Left kidney (tissue), 8 donors: ENCODE measurements at places on chromosomes 12 and 14. TPM values are rescaled to one million over a fixed set of nuclear protein-coding genes. Genes with fewer than 3 reads are reported as not detected.

TAS2R13 gene
- polyA plus RNA-seq: 0.12 TPM

DNA sequence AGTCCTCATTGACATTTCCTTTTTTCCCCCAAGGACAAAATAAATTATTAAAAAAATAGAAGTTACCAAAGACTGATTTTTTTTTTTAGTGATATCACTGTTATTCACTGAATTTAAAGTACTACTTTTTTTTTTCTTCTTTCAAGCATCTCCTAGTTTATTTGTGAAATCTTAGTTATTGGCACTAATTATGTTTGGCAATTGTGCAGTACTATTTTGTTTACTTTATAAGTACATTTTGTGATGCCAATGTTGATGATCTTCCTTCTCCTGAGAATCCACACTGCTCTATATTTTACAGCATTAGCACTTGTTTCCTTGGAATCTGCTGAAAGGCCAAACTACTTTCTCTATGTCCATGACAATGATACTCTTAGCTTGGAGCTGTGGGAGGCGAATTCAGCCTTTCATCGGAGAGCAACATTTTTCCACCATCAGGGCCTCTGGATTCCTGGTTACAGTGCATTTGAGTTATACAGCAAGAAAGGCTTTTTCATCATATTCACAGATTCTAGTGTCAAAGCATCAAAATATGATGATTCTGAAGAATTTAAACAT lies 123.8 kb upstream of the PTPRQ start:
- DNase-seq: no peak

GRCh38 chr12:118959985-118960560 lies 21.3 kb upstream of the SRRM4 start:
- DNase-seq: no peak

DNA sequence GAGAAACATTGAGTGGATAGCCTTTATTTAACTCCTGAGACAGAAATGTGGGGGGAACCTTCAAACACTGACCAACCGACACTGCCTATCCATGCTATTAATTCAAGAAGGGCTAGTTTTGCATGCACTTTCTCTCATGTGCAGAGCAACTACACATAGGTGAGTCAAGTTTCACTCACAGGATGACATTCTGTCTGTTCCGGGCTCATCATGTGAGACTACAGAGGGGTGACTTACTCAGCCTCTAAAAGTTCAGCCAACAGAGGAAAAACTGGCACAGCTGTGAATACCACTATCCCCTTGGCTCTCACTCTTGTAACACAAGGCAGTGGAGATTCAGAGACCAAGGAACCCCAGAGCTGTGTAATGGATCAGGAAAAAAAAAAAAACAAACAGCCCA lies 13.3 kb downstream of the BEST3 start:
- DNase-seq: no peak

DNA sequence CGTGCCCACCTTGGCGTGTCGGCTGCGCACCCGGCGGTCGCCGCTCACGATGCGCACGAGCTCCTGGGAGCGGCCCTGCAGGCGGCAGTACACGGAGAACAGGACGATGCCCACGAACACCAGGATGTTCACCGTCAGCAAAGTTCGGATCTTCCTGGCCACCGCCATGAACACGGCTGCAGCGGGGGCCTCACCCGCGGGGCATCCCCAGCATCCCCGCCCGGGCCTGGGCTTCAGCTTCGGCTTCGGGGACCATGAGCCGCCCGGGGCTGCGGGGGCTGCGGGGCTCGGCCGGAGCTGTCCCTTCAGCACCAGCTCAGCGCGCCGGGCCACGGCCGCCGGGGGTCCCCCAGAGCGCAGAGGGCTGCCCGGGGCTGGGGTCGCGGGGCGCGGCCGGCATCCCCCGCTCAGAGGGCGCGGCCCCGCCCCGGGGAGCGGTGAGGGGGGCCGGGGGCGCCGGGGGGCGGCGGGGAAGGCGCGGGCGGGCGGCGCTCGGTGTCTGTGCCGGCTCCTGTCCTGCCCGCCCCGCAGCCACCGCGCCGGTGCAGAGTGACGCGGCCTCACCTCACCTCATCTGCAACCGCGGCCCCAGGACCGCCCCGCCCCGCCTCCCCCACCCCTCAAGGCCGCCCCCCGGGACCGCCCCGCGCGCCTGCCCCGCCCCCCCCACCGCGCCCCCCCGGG lies at the start of gene GALNT9:
Gene GALNT9 (minus strand): TSS at position 554 of the 684 bp plus-strand sequence. CDS start 386 bp downstream, at position 168.
- no peak for DNase-seq
